Activated CD4-positive, alpha-beta T cell treated with anti-CD3 and anti-CD28 coated beads, Interleukin-2, amount 50 U/mL, for 16 hours (primary cell): ENCODE measurements at places on chromosomes 4 and X.
A peak's percentile ranks its signal among the peaks of the same experiment; 100 is the strongest.

- DNase-seq = no peak
Observed at GRCh38 chrX:70132224-70132623, 1.0 kb upstream of the IGBP1 start.

DNA sequence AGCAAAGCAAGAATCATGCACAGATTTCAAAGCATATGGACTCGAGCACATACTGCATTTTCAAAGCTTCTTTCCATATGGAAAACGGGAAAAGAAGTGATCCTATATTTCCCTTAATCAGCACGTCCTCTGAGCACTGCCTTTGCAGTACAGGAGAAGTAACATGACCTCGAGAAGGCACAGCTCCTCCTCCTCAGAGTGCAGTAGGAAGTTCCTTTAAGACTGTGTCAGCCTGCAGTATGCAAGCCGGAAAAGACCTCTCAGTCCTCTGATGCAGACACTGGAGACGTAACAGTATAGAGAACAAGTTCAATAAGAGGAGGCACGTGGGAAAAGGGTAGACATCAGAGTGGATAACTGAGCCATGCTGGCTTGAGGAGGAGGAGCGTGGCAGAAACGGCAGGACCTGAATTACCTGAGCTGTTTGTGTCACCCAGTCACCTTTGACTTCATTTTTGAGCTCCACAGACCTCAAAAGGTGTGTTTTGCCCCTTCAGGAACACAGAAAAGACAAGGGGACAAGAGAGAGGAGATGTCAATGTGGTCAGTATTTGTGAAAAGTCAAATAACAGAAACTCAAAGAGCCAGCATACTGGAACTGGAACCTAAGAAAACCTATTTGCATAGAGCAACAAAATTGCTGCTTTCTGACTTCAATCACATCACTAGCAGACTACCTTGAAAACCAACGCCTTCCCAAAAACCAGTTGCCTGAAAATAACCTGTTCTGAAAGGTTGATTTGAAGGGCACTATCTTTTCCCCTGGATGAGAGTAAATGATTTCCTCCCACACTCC, 20.8 kb downstream of the IRF2 start:
- DNase-seq = peak; percentile 62

- peak; percentile 2 for DNase-seq
Observed at GRCh38 chrX:17441965-17442364, 67.0 kb downstream of the NHS start.

GRCh38 chrX:73913580-73913979, 350.6 kb downstream of the CHIC1 start:
- DNase-seq = no peak

DNA sequence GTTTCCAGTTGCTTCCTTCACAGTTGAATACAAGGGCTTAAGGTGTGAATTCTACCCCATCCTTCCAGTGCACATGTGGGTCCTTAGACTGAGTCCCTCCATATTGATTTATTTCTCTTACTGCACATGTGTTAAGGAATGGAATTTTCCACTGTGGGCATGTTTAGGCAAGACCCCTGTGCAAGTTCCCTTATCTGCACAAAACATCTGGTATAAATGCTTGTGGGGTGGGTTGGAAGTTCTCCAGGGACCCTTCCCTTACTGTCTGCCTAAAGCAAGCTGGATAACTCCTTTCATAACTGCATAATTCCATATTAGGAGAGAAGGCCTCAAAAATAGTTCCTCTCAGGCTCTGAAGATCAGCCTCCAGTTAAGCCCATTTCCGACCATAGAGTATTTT, 570.9 kb downstream of the ADGRL3 start:
- DNase-seq = no peak

GRCh38 chr4:126755506-126755905, 877.3 kb upstream of the INTU start:
- DNase-seq = no peak

GRCh38 chr4:181581983-181582382, 661.2 kb upstream of the TENM3 start:
- no peak for DNase-seq

DNA sequence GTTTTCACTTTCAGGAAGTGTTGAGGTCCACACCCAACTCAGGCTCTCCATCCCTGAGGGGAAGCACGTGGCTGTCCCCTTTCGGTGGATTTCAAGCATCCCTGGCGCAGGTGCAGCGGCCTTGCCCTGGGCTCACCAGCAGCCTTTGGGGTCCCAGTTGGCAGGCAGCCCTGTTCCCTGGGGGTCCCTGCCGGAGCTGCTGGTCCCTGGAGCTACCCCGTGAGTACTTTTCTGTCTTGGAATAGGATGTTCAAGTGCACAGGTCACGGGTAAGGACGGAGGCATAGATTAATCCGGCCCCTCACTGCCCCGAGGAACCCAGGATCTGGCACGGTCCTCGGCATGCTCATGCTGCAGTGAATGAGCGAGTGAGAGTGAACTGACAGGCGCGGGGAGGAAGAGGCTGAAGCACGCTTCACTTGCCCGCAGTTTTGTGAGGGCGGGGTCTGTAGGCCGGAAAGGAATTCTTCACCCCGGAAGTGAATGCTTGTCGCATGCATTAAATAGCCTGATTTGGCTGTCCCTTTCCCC, 117.2 kb upstream of the FAT1 start:
- DNase-seq = no peak

DNA sequence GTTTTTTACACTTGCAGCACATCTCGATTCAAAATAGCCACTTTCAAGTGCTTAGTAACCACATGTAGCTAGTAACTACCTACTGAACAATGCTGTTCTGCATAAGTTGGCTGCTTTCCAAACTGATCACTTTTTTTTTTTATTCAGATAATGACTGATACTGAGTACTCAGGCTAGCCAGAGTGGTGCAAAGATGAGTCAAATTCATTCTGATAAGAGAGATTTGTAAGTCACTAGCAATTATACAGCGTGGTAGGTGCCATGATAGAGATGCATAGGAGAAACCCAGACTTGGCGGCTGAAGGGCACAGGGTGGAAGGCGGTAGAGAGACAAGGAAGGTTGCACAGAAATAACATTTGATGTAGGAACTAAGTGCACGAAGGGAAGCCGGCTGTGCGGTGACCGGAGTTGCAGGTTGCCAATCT, 357 bp upstream of the IGBP1 start:
- peak; percentile 60 for DNase-seq

GRCh38 chrX:106917830-106918500, 2.2 kb upstream of the CLDN2 start:
- peak; percentile 10 for DNase-seq

DNA sequence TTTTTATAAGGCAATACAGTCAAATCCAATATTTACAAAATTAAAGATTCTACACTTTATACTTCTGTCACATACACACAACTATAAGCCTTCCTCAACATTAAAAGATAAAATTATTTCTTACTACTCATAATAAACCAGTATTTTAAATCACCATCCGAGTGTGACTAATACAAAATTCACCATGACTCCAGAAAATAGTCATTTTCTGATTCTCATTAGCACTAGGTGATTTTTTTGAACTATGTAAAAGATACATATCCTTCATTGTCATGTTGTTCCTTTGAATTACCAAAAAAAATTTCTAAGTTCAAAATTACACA, 646 bp upstream of the SLC7A11 start:
- peak; percentile 37 for DNase-seq

- DNase-seq = peak; percentile 64
Observed at GRCh38 chrX:138745196-138745595, 33.7 kb upstream of the FGF13 start.

DNA sequence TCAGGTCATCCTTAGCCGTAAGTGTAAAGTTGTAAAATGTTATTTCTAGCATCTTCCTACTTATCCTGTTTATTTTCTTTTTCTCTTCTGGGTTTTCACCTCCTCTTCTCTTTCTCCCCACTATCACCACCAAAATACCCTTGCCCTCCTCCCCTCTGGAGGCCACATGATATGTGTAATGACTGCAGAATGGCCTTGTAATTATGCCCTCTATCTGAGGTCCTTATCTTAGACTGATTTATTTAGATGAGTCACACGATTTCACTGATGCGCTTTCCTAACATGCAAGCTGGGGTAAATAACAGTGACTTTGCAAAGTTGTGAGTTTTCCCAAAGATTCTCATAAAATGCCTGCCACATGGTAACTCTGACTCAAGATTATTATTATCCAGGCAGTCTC, 231.8 kb upstream of the GPRIN3 start:
- DNase-seq = no peak

GRCh38 chr4:61866378-61867030, 666.4 kb downstream of the ADGRL3 start:
- DNase-seq = no peak

- DNase-seq = no peak
Observed at GRCh38 chrX:47683184-47683828, 24.3 kb upstream of the UXT start.

- no peak for DNase-seq
Observed at GRCh38 chr4:140529434-140529833, 5.5 kb downstream of the ELMOD2 start.

DNA sequence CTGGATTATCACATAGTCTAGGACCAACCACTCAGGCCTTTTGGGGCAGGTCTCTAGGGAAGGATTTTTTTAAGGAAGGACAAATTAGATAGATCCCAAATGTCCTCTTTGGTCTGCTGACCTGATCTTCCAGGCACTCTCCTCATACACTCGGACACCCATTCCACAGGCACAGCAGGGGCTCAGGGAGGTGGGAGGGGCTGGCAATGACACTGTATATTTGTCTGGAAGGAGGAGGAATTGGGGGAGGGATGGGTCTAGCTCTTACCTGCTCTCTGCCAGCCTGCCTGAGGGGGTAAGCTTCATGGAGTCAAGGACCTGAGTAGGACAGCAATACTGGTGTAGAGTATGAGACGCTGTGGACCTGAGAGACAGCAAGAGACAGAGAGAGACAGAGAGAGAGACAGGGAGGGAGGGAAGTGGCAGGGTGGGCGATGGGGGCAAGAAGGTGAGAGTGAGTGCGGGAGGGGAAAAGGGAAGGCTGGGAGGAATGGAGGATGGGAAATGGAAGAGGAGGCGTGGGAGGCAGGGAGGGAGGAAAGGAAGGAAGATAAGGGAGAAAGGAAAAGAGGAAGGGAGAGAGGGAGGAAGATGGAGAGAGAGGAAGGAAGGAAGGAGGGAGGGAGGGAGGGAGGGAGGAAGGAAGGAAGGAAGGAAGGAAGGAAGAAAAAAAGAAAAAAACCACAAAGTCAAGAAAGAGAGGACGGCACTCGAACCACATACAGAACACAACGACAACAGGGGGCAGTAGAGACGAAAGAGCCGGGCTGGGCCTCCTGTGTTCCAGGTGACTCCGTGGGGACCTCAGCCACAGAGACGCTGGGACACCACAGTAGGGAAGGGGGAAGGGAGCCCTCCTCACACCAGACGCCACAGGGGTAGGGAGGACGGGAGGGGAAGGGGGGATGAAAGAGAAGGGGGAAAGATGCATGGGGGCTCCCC, 1.8 kb downstream of the IQSEC2 start:
- no peak for DNase-seq

DNA sequence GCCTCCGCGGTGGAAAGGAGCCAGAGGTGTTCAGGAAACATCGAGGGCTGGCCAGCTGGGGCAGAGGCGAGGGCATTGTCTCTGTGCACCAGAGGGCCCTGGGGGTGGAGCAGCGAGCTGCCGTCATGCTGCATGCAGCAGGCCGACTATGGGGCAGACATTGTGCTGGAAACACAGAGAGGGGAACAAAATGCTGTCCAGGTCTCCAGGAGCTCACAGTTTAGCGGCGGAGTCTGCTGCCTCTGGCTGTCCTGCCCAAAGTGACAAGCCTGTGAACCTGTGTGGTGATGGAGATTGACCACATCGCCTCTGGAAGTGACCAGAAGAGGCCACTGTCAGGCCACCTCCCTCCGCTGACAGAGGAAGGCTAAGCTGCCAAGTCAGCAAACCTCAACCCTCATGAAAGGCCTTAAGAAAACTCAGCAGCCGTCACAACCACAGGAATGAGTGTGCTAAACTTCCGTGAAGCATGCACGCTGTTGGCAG, 20.1 kb upstream of the SASH3 start:
- peak; percentile 79 for DNase-seq

GRCh38 chr4:41475402-41475801, 62.6 kb upstream of the LIMCH1 start:
- DNase-seq = no peak

- no peak for DNase-seq
Observed at GRCh38 chrX:130523460-130524394, 121.9 kb downstream of the RBMX2 start.

DNA sequence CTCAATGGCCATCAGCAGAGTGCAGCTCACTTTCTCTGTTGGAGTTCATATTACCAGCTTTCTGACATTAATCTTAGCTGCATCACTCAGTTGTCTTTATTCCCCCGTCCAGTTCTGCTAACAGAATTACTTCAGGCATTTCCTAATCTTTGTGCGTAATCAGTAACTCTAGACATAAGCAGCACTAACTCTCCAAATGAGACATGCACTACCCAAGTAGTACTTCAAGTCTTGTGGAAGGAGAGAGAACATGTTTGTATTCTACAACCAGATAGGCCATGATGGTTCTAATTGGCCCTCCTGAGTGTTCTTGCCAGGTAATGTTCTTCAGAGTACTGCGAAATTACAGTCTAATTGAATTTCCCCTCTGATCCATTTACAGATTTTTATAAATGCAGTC, 448.5 kb upstream of the RPS6KA3 start:
- no peak for DNase-seq

DNA sequence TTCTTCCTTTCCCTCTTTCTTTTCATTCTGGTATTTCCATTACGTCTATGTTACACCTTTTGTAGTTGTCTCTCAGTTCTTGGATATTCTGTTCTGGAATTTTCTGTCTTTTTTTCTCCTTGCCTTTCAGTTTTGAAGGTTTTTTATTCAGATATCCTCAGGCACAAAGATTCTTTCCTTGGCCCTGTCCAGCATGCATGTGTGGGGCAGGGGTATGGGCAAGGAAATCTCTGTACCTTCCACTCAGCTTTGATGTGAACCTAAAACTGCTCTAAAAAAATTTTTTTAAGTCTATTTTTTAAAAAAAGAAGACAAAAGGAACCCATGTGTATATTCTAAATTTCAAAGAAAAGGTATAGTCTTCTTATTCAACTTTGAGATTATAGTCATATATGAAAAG, 180.5 kb downstream of the SOWAHB start:
- DNase-seq = no peak

- DNase-seq = no peak
Observed at GRCh38 chr4:81346719-81347118, 125.0 kb downstream of the RASGEF1B start.

DNA sequence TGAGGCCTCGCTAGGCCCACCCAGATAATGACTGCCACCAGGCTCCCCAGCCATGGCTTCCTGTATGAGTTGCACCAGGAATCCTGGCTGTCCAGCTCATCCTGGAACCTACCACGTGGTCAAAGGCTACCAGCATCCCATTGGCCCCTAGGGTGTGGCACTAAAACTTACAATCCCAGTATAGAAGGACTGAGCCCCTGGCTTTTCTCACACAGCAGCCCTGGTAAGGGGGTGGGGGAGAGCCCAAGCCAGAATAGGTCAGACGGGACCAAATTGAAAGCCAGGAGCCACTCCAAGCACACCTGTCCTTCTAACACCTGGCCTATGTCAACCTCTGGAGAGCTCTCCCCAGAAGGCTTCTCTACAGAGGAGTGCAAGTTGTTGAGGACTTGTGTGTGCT, 269.3 kb upstream of the AGTR2 start:
- DNase-seq = no peak
